Myocyte (in vitro differentiated cells): ENCODE measurements at places on chromosomes 3 and 15.
A peak's percentile ranks its signal among the peaks of the same experiment; 100 is the strongest.

GRCh38 chr3:32237670-32238452 lies 619 bp upstream of the CMTM8 start:
- no peak for DNase-seq

DNA sequence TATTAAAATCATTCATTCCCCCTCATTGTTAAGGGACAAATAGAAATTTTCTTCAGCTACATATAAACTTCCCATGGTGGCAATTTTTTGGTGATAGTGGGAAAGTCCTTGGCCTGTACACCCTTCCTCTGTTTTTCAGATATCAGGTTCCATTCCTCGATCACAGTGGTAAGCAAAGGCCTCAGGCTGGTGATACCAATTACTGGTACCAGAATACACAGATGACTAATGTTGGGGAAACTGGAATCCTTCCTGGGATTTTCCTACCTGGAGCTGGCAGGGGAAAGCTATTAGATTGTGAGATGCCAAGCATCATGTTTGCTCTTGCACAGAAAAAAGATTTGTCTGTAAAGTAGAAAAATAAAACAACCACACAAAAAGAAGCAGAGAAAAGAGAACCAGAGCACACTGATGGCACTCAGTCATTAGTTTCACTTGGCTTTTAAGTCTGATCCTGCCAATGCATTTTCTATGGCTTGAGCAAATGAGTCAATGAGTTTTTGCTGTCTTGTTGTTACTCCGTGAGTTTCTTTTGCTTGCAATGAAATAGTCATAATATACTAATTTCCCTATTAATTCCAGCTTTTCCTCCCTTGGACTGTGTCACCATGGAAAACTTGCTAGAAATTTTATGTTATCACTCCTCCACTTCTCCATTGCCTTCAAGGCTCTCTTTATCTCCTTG lies 795.0 kb downstream of the ROBO1 start:
- DNase-seq: peak; percentile 43

DNA sequence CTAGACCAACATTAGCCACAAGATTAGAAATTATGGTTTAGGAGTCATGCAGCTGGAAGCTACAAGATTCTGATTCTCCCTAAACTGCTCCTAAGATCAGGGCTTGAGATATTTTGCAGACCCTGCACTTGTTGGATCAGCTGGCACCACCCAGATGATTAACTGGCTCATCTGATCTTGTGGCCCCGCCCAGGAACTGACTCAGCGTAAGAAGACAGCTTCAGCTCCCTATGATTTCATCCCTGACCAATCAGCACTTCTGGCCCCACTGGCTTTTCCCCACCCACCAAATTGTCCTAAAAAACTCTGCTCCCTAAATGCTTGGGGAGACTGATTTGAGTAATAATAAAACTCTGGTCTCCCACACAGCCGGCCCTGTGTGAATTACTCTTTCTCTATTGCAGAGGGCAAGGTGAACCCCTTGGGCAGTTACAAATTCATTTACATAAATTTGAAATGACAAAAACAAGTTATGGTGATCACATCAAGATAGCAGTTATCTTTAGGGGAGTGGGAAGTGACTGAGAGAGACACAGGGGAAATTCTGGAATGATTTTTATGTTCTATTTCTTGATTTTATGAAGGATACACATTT lies 76.5 kb downstream of the CD200R1L start:
- DNase-seq: peak; percentile 48

DNA sequence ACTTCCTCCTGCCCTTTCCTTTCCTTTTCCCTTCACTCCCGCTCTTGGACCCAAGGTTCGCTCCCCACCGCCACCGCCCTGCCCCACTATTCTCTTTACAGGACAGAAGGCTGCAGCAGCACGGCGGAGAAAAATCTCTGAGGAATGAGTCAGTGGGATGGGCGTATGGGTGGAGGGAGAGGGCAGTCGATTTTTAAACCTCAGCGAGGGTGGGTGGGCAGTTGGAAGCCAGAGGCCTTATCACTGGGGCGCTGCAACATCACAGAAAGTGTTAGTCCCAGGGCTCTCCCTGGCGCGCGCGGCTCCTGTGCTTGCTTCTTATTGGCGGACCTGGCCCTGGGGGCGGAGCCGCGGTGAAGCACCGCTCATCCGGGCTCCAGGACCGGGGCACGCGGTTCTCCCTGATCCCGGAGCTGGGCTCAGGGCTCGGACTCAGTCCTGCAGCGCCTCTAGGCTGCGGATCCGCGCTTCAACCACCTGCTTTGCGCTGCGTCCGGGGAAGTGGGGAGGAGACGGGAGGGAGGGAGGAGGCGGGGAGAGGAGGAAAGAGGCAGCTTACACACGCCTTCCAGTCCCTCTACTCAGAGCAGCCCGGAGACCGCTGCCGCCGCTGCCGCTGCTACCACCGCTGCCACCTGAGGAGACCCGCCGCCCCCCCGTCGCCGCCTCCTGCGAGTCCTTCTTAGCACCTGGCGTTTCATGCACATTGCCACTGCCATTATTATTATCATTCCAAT lies at the start of gene ALCAM:
TSS of gene ALCAM (plus strand) at position 584 of the 737 bp plus-strand sequence.
- DNase-seq: peak; percentile 98

GRCh38 chr15:50880651-50881114 lies 27.8 kb upstream of the AP4E1 start:
- DNase-seq: peak; percentile 33
